ENCODE measurements at places on chromosomes 3 and 15.

DNA sequence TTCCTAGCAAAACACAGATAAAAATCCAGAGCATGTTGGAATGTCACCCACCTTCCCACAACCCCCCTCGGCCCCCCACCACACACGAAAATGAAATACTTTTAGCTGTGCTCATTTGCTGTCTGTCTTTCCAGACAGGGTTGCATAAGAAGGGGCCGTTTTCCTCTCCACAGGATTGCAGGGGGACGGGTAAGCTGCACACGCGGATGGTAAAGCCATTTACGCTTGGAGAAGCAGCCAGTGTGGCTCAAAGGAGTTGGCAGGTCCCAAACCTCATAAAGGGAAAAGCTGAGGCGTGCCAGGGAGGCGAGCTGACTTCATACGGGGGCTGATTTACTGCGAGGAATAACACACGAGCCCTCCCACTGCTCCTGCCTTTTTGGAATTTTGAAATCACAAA, 47.4 kb upstream of the ITGA11 start:
- DNase-seq, result no peak

DNA sequence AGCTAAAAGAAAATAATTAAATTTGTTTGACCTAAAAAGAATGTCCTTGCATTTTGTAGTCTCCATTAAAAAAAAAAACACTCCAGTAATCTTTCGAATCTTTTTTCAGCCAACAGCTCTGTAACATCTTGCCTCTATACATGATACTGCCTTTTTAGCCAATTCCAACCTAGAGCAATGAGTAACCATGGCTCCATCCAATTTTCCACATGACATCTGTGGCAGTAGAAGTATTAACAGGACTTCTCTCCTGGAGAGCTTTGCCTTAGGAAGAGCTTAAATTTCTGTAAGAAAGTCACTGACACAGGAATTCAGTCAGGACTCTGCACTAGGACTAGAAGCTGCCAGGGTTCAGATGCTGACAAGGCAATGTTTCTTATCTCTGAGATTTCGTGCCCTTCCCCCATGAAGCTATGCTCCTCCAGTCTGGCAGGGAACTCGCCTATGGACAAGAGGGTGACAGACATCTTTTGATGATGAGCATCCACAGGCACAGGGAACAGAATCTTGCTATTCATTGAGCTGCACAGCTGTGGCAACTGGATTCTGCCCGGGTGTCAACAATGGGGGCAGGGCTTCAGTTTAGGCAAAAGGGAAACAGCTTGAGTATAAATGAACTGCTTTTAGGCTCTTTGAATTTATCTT, 81.8 kb downstream of the ALCAM start:
- DNase-seq, result peak; percentile 29

DNA sequence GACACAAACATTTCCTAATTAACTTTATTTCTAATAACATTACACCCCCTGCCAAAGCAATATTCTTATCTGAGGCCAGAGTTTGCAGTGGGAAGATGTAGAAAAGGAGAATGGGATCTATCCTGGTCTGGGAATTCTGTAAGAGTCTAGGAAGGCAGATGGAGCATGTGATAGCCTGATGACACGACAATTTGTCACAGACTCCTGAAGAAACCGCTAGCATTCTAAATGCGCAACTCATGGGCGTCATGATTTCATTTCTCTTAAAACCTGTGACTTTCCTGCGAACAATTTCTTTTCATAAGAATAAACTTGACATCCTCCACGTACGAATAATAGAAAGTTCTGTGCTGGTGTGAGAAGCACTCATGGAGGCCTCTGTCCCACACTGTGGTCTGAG, 72.9 kb upstream of the ATP10A start:
- DNase-seq, result no peak

- DNase-seq, result no peak
Observed at GRCh38 chr15:26766262-26766661, 6.6 kb downstream of the GABRB3 start.

GRCh38 chr3:177882124-177882648, 654.0 kb upstream of the KCNMB2 start:
- DNase-seq, result no peak

- DNase-seq, result no peak
Observed at GRCh38 chr15:51349156-51349844, 7.8 kb downstream of the GLDN start.

DNA sequence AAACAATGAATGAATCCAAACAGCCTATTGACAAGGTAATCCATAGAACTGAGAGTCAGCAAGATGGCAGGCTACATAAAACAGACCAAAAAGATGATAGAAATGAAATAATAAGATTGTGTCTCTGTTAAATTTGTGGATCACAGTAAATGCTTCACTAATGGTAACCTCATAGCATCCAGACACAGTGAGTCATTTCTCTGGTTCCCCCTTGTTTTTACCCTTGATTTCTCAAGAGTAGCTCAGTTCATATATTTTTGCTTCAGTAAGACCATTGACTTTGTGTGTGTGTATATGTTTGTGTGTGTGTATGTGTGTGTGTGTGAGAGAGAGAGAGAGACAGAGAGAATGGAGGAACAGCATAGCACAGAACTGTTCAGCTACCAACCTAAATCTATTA, 546.9 kb downstream of the RBMS3 start:
- DNase-seq, result no peak

- no peak for DNase-seq
Observed at GRCh38 chr3:25074149-25074548, 353.9 kb upstream of the RARB start.

DNA sequence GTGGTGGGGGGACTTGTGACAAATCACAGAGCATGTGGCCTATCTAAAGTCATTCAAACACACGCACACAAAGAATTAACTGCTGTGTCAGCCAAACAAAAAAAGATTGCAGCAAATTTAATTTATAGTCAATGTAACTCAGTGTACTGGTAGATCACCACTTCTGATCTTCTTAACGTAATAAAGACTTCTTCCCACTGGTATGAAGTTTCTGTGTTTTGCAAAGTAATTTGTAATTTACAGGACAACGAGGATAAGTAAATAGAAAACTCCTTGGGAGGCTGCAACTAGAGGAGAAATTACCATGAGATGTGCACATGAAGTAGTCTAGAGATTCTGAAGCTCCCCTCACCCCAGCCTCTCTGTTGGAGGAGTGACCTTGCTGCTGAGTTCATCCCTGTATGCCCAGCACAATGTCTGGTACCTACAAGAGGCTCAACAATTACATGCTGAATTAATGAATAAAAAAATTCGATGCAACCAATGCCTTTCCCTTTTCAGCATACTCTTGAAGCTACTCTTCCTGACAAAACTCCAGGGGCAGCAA, 207.3 kb downstream of the ARRDC4 start:
- no peak for DNase-seq

DNA sequence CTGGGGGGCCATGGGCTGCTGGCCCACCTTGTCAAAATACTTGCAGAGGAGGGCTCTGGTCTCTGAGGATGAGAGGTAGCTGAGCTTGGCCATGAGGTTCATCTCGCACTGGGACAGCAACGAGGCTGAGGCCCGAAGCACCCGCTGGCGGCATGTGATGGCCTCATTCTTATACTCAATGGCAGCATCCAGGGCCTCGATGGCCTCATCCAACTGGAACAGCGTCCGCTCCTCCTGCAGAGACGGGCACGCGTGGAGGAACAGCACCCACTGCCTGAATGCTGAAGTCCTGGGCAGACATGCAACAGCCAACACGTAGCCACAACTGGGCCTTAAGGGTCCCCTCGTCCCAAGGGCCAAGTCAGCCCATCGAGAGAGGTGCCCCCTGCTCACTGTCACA, 25.0 kb downstream of the KIF7 start:
- no peak for DNase-seq

GRCh38 chr3:188537606-188538005, 383.6 kb downstream of the LPP start:
- DNase-seq, result no peak

DNA sequence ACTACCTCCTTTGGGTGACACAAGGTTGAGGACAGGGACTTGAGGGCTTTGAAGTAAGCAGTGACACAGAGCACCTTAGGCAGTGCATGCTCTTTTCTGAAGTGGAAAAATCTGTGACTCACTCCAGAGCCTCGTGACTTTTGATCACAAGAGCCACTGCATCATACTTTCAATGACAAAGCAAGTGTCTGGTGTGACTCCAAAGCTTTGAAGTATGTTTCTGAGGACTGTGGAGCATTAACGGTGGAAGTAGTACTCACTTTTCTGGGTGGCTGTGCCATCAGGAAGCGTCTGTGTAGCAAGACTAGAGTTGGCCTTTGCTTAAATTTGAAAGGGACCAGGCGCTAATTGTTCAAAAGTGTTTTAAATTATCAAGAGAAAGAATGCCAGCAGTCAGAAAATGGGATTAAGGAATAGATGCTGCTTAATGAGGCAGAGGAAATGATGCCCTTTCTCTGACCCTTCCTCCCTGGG, 210.7 kb upstream of the TRIM42 start:
- DNase-seq, result no peak

- DNase-seq, result no peak
Observed at GRCh38 chr15:61841466-61841865, 218.8 kb downstream of the VPS13C start.

DNA sequence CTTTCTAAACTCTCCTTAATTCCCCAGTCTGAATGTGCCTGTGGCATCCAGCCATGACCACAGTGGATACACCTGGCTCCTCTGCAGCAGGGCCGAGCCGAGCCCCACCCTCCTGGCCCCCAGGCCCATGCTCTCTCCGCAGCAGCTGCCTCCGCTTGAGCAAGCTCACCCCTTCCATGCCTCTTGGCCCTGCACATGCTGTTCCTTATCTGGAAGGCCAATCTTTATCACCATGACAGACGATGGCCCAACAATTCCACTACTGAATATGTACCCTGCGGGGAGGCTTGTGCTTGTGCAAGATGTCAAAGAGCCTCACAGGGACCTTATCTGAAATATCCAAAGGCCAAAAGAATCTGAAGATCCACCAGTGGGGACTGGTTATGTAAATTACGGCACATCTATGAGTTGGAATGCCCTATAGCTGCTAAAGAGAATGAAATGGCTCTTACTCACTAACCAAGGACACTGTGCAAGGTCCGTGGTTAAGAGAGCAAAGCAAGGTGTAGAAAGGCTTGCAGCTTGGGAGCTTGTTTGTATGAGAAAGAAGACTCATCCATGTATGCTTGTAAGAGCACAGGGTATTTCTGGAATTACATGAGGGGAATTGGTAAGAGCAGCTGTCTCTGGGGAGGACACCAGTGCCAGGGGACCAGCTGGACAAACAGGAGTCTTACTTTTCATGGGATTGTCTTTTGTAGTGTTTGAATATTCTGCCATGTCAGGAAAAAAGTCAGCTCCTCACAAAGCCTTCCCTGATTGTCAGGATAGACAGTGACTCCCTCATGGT, 55.2 kb downstream of the WNT7A start:
- DNase-seq, result no peak

DNA sequence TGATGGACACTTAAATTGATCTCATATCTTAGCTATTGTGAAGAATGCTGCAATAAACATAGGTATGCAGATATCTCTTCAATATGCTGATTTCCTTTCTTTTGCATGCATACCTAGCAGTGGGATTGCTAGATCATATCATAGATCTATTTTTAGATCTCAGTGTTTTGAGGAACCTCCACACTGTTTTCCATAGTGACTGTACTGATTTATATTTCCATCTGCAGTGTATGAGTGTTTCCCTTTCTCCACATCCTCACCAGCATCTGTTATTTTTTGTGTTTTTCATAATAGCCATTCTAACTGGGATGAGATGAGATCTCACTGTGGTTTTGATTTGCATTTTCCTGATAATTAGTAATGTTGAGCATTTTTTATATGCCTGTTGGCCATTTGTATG, 17.1 kb upstream of the RASA2 start:
- DNase-seq, result no peak

GRCh38 chr15:77179541-77179998, 108.7 kb upstream of the TSPAN3 start:
- DNase-seq, result no peak

DNA sequence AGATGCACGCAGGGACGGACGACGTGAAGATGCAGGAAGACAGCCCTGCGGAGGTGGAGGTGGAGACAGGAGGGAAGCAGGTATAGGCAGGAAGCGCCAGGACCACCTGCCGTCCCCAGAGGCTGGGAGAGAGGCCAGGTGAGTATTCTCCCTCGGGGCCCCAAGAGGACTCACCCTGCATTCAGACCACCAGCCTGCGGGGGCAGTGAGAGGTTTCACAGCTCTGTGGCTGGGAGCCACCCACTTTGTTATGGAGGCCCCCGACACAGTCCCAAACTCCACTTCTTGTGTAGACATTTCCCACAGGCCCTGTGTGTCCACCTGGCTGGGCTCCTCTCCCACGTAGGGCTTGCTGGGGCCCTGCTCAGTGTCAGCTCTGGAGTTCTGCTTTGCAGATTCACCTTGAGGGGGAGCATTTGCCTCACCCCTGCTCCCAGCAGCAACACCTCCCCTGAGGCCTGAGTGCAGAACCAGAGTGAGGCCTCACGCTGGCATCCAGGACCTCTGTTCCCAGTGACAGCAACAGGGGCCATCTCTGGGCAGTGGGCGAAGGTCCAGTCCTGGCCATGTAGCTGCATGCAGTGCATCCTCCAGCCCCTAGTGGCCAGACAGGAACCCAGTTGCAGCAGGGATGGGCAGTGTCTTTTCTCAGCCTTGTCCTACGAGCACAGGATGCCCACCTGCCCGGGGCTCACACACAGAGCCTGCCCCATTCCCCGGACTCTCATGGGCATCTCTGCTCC, 119.4 kb upstream of the IQSEC1 start:
- no peak for DNase-seq

GRCh38 chr15:79221696-79222095, 60.8 kb upstream of the ANKRD34C start:
- DNase-seq, result no peak

DNA sequence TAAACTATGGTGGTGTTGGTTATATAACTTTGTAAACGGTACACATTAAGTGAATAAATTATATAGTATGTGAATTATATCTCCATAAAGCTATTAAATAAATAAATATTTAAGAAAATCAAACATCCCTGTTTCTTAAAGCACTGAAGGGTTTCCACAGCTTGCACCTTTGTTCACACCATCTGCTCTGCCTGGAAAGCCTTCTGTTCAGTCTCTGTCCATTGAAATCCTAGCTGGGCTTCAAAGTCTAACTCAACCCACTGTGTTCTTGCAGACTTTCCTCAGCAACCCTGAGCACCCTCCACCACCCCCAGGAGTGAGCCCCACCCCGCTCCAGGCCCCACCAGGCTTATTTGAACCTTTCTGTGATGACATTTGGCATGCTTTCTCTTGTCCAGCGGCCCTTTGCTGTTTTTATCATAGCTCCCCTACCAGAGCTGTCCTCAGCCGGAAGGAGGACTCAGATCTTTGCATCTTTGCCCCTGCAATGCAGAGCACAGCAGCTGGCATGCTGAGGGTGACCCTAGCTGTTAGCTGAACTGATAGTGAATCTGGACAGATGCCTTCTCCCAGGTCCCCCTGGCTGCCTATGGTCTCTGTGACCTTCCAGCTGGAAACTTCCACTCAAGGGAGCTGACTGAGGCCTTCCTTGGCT, 105.2 kb downstream of the DAPK2 start:
- peak; percentile 47 for DNase-seq

- DNase-seq, result peak; percentile 32
Observed at GRCh38 chr3:124033360-124034015, 41.6 kb upstream of the ROPN1 start.

DNA sequence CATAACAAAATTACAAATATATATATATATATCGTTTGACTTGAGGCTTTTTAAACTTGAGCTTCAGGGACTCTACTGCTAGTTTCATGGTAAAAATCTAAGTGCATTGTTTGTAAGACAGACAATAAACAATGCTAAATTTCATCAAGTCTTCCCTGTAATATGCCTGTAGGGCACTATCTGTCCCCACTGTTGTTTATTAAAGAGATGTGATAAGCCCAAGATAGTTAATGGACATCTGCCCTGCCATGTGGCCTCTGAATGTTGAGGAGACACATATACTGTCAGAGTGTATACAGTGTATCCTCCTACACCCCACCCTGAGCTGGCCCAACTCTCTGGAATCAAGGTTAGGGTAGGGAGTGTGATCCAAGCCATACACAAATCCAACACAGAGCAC, 15.1 kb upstream of the EIF1B start:
- no peak for DNase-seq
